Cortex of kidney (tissue), 1 donor: ENCODE measurements at places on chromosomes 11 and 22.

DNA sequence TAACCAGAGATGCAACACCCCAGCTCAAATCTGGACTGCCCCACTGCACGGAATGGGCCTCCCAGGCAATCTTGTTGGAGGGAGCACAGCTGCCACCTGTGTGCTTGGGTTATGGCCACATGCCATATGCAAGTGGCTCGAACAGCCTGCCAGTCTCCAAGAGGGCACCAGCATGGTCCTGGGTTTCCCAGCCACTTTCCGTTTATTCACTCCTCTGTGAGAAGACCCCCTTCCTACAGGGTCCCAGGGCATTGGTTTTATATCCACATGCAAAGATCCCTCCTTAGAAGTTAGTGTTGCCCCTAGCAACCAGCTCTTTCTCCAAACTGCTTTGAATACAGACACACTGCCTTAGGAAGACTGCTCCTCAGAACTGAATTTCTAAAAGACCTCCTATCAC is 487.8 kb downstream of the BUD13 start:
- no peak for DNase-seq

DNA sequence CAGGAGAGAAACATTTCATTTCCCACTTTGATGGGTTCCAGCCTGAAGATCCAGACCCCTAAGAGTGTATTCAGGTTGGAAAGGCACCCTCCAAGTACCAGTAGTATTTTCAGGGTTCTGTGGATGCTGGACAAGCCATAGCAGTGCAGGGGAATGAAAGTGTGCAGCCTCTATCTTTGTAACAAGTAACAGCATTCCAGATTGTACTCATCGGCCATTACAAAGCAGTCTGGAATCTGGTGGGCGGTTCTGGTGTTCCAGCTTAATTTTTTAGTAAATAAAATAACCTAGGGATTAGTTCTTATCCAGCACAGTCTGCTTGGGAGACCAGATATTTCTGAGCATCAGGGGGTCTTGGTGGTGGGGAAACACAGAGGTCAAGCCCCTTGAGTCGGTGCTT is 22.6 kb downstream of the APLNR start:
- no peak for DNase-seq

DNA sequence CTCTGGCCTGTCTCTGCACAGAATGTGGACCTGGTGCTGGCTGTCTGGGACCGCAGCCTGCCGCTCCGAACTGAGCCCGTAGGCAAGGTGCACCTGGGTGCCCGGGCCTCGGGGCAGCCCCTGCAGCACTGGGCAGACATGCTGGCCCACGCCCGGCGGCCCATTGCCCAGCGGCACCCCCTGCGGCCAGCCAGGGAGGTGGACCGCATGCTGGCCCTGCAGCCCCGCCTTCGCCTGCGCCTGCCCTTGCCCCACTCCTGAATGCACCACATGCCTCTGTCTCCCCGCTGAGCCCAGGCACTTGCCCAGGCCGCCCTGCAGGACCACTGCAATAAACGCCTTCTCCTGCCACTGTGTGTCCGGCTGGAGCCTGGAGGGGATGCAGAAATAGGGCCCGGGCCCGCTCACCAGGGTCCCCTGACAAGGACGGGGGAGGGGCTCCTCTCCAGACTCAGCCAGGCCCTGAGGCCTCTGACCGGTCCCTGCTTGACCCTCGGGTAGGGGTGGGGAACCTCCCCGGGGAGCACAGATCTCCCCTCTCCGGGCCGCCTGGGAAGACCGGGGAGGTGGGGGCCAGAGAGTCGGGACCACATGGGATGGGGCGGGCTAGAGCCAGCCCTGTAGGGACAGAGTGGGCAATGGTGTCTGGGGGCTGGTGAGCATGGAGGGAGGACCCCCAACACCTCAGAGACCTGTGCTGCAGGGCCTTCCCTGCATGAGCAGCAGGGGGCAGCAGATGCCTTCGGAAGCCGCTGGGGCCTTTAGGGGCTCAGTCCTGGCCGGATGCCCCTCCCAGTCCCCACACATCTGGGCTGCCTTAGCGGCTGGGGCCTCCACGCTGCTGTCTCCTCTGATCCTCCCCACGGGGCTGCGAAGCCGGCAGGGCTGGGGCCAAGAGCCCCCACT is 1.4 kb upstream of the TNNI2 start:
- no peak for DNase-seq

GRCh38 chr11:125874556-125875124 is 12.8 kb upstream of the HYLS1 start:
- DNase-seq: no peak

DNA sequence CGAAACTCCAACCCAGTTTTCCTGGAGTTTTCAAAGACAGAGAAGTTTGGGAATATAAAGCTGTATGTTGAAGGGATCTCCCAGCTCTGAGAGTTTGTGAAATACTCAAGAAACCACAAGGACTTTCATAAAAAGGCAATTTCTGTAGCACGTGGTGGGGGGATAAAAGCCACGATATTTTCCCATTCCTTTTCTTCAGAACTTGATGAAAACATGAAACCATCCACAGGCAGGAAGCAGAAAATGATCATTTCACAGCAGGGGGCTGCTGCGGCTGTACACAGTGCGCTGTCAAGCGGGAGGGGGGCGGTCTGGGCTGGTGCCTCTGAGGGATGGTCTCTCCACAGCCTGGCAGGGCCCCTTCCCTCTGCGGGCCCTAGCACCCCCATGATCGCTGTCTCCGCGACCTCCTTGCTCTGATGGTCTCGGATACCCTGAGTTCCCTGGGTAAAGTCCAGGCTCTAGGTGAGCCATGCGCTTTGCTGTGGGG is 423.2 kb downstream of the MN1 start:
- DNase-seq: no peak

DNA sequence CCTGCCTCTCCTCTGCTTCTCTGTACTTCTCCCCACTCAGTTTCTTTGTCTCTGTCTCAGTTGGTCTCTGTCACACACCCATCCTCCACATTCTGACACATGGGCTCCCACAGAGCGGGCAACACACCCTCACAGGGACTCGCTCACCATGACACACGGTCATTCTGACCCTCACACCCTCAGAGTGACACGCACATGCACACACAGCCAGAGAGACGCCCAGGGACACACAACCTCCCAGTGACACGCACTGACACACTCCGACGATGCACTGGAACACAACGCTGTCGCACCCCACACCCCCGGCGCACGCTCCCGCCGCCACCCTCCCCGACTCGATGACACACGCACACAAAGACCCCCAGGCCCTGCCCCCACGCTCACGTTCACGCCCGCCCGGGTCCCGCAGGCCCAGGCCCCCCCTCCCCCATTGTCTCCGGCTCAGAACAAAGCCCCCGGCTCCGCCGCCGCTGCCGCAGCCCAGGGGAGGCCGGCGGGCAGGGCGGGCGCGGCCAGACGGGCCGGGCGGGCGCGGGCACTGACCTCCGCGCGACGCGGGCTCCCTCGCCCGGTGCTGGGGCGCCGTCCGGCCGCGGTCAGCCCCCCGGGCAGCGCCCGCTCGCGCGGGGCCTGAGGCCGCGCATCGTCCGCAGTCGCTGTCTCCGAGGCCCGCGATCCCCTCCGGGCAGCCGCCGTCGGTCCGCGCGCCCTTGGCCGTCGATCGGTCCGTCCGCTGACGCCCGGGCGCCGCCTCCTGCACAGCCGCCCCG is 404 bp downstream of the DCHS1 start:
- DNase-seq: no peak

GRCh38 chr11:22554221-22554620 is 71.4 kb downstream of the FANCF start:
- no peak for DNase-seq

DNA sequence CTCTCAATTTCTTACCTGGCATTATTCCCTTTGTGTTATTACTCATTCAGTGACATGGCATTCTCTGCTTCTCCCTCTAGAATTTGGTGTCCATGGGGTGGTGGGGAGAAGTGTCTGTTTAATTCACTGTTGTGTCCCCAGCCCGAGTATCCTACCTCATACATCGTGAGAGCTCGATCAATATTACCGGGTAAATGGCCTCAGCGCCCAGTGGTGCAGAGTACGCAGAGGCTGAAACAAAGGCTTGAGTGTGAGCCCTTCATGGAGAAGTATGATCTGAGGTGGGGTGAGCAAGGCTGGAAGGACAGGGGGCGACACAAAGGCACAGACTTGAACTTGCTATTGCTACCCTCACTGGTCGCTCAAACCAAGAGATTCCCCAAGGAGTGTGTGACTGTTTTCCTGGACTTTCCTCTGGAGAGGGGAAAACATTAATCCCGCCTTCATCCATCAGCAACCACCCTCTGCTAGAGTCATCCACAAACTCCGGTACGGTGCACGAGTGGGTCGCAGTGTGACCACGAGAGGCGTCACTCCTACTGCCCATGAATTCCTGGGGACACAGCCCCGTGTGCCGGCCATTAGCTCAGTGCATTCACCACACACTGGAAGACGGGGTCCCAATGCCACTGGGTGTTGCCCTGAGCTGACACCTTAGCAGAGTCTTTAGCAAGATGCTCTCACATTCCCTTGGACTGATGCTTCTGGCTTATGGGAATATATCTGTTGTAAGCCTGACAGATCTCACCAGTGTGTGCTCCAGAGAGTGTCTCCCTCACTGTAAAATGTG is 35.0 kb upstream of the CCND1 start:
- DNase-seq: no peak

DNA sequence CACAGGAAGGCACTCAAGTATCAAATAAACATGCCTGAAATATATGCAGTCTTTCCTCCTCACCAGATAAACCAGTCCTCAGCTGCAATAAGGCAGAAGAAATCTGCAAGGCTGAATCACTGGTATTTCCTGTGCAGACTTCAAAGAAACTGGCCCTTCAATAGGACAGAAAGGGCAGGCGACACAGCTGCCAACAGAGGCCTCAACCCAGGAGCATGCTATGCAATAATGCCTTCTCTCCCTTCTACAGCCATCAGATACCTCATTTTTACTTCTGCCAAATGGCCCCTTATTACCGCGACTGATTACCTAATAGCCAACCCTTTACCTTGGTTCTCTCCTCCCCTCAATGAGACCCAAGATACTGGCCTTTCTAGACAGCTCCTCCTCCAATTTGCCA is 8.0 kb downstream of the NUMA1 start:
- DNase-seq: no peak

DNA sequence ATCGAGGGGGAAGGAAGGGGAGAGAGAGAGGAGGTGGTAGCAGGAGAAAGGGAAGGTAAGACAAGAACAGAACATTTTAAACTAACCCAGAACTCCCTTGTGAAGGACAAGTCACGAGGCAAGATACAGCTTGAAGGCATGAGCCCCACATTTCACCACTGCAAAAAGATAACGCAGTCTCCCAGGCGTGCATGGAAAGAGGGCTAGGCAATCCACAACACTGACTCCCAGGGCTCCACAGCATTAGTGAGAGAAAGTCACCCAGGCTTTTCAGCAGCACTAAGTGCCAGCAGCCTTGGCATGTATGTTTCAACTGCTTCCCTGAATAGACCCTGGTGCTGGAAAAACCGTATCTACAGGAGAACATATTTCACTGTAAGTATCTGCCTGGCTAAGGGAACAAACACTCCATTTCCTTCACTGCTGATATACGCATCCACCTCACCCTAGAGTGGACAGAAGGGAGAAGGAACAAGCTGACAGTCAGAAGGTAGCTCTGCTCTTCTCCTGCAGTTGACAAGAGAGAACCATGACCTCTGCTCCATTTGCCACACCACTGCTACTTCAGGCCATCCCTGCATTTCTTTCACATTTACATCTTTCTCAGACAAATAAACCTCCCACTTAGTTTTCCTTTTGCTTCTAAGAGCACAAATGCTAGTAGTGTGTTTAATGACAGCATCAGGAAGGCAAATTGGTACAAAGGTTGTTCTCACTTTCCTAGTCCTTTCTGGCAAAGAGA is 87.9 kb downstream of the AMBRA1 start:
- no peak for DNase-seq

GRCh38 chr22:48900327-48900597 is 927.4 kb downstream of the BRD1 start:
- no peak for DNase-seq

DNA sequence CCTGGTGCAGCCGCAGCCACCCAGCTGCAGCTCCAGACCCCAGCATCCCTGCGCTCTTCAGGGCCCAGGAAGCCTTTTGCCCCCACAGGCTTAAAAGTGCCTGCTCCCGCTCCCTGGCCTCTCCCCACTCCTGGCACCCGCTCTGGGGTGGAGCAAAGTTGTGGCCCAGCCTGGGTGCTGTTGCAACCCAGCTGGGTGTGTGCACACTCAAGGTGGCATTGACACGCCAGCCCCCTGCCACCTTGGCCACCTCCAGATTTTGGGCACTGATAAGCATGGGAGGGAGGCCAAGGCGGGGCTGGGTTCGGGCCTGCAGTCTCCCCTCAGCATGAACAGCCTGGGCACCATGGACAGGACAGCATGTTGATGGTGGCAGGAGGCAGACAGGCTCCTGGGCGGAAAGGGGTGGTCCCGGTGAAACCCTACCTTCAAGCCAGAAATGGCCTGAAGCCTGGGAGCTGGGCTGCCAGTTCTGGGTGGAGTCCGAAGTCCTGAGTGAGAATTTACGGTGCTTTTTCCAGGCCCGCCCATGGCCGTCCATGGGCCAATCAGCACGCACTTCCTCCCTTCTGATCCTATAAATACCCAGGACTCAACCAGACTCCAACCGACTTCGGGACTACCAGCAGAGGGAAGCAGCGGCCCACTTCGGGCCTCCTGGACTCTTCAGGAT is 23.6 kb upstream of the RNASEH2C start:
- no peak for DNase-seq

DNA sequence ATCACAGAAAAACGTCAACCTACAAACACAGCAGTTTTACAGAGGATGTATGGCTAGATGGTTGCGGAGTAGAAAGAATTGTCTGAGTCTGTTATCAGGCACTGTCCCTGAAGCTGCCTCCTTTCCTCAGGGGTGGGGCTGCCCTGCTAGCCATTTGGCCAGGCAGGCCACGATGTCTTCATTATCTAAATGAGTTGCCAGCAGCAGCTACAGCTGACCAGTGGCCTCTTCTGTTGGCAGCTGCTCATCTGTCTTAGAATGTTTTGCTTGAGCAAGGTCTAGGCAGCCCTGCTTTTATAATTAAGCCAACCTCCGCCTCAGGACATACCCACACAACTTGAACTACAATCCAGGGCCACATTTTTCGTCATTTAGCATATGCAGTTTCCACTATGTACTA is 17.5 kb downstream of the SLC6A5 start:
- no peak for DNase-seq

- no peak for DNase-seq
These were observed 5.8 kb downstream of the MAPK8IP2 start for GRCh38 chr22:50606165-50606945.

GRCh38 chr11:68941324-68942094 is 37.8 kb downstream of the IGHMBP2 start:
- no peak for DNase-seq

- no peak for DNase-seq
These were observed 678.1 kb upstream of the KIRREL3 start for GRCh38 chr11:127678631-127679030.

DNA sequence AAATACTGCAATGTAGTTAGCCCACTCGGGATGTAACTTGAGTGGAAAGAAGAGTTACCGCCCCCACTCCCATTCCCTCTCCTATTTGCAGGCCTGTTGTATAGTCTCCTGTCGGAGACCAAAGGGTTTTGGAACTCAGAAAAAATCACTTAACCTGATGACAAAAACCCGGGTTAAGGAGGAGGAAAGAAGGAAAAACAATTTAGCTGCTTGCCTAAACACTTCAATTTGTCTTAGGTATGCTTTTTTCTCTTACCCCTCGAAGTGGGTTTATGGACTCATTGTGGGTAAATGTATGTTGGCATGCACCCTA is 2.2 kb downstream of the YAP1 start:
- no peak for DNase-seq

GRCh38 chr11:44977493-44977984 is 26.9 kb upstream of the TP53I11 start:
- no peak for DNase-seq

GRCh38 chr22:41876275-41876674 is 38.6 kb downstream of the SHISA8 start:
- DNase-seq: no peak
